WTC11 (cell line): ENCODE measurements at places on chromosomes 12 and 14. TPM values are rescaled to one million over a fixed set of nuclear protein-coding genes. Genes with fewer than 3 reads are reported as not detected.

TAS2R42 gene
- not detected in 3 replicates for total RNA-seq

RNASE7 gene
- total RNA-seq = not detected in 3 replicates

- no peak for DNase-seq
Observed at GRCh38 chr12:31321186-31321896, 4.6 kb downstream of the SINHCAF start.

DNA sequence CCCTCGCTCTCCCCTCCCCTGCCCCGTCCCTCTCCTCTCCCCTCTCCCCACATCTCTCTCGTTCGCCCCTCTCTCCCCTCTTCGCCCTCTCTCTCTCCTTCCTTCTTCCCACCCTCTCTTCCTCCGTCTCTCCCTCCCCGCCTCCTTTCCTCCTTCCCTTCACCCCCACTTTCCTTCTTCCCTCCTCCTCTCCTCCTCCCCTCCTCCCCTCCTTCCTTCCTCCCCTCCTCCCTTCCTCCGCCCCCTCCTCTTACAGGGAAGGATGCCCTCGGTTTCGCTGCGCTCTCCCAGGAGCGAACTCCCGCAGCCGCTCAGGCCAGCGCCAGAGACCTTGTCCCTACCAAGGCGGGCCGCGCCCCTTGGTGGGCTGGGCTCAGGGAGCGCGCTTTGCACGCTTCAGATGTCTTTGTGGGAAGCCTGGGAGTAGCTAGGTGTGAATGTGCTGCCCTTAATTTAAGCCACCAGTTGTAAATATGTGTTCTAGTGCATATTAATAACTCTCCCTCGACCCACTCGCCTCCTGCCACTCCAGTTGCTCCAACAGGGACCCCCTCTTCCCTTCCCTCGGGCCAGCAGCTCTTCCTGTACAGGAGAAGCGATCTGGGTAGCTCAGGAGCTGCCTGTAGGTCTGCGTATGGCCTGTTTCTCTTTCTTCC is 13.3 kb upstream of the MAP3K9 start:
- DNase-seq = peak; percentile 87
